Stimulated activated CD4-positive, alpha-beta T cell treated with anti-CD3 and anti-CD28 coated beads, Interleukin-15, amount 100 ng/mL, for 48 hours (primary cell): ENCODE measurements at places on chromosomes 6 and 20.

- no peak for DNase-seq
Measured at GRCh38 chr6:46959419-46959818, 37.7 kb upstream of the ADGRF5 start.

DNA sequence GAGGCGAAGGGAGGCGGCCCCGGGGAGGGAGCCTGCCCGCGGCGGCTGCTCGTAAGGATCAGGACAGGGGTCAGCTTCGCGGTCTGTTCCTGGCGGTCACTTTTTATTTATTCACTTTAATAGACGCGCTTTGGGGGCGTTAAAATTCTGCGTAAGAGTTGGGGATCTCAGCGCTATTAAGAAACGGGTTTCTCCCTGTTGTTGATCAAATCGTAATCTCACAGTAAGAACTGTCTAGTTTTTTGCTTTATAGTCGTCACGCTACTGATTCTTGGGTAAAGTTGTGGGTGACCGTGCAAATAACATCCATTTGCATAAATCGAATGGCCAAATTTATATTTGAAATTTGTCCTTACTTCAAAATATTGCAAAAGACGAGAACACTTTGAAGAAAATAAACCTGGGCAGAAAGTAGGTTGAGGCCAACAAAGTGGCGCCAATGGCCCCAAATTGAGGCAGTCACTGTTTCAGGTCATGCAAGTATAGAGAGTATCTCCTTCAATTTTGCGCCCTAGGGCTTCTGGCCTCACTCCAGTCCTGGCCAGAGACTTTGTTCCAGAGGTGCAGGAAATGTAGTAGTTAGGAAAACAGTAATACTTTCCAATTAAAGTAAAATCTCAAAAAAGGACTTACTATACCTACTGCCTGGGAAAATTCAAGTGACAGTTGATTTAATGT is 963 bp upstream of the RMND1 start:
- DNase-seq = no peak

GRCh38 chr6:33820784-33821520 is 17.1 kb upstream of the MLN start:
- no peak for DNase-seq

DNA sequence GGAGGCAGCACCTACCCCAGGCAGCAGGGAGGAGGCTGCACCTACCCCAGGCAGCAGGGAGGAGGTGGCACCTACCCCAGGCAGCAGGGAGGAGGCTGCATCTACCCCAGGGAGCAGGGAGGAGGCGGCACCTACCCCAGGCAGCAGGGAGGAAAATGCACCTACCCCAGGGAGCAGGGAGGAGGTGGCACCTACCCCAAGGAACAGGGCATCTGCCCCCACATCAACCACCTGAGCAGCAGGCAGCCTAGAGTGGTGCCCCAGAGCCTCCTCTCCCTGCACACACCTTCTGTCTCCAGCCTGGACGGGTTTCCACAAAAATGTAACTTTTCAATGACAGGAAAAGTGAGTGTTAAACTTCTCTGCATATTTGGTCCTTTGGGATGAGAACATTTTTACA is 10.2 kb downstream of the KCNQ2 start:
- no peak for DNase-seq

GRCh38 chr6:109436041-109436440 is 4.4 kb downstream of the PPIL6 start:
- no peak for DNase-seq

GRCh38 chr6:101806241-101806640 is 412.7 kb downstream of the GRIK2 start:
- no peak for DNase-seq
